ENCODE measurements at places on chromosomes 12 and 14.

DNA sequence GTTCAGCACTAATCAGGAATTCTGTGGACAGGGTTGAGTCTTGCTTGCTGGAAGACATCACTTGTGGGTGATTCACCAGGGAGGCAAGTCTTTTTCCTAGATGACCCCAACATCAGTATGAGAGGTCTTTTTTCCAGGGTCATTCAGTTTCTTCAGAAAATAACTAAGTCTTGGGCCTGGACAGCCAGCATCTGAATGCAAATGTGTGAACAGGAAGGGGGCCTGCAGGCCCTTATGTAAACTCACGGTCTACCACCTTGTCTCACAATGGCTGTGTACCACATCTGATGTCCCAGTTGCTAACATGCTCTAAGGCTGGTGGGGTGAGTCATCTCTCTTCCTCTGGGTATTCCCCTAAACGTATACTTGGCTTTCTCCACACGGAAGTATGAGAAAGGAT, 79.2 kb downstream of the HECTD4 start:
- DNase-seq: no peak

GRCh38 chr14:71625891-71626701, 306.1 kb upstream of the RGS6 start:
- peak; percentile 31 for DNase-seq

- DNase-seq: no peak
Observed at GRCh38 chr12:16103851-16104250, 173.6 kb downstream of the SLC15A5 start.

DNA sequence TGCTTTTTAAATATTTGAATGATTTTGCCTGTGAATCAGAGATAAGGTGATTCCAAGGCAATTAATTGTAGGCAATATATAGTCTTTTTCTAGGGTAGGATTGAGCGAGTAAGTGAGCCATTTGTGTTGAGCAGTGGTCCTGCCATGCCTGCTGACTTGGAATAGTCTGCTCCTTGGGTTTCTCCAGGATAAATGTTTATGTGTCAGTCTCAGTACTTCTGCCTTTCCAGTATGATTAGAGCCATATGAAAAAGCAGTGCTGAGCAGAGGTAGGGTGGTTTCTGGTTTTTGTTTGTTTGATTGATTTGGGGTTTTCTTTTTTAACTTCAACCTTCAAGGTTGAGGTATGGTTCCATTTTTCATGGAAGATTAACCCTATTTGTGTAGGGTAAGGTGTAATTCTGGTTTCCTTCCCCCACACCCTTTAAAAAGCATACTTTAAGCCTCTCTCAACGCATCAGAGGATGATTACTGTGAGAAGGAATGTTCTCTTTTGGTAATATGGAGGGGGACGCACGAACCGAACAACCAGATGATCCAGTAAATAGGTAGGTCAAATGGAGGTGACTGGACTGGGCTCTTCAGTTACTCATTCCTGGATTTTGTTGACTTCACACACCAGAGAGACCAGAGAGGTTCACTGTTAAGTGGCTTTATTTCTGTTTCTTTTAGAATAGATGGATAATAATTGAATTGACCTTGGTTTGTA, 22.7 kb downstream of the FRMD6 start:
- no peak for DNase-seq

DNA sequence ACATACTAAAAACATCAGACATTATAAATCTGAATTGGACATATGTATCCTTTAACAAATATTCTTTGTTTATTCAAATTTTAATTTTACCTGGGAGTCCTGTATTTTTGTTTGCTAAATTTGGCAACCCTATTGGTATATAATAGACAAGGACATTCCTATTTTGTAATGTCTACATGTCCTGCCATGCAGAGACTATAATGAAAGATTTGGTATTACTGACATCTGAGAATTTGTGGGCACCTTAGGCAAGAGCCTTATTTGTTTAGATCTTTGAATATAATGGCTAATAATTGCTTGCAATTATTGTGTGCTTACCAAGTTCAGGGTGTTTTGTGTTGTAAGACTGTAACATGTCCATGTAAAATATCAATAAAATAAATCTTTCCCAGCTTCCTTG, 334.4 kb downstream of the KCNH5 start:
- no peak for DNase-seq

GRCh38 chr12:73951956-73952703, 585.5 kb upstream of the ATXN7L3B start:
- no peak for DNase-seq
